NCI-H146 (cell line): ENCODE measurements at places on chromosomes 16 and 17.

DNA sequence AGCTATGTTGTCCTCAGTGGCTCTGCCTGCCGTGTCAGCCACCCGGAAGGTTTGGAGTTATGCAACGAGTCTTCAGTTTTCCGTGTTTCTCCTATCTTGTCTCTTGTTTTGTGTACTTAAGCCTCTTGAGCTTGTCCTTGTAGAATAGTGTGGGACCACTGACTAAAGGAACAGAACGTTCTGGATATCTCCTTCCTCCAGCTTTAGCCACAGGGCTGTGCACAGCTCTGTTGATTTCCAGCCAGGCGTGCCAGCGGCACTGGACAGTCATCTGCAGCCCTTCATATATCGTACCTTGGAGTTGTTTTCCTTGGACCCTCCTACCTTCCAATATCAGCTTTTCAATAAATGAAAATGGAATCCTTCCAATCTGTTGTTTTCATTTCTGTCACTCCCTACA is 39.8 kb downstream of the TMEM11 start:
- no peak for DNase-seq

DNA sequence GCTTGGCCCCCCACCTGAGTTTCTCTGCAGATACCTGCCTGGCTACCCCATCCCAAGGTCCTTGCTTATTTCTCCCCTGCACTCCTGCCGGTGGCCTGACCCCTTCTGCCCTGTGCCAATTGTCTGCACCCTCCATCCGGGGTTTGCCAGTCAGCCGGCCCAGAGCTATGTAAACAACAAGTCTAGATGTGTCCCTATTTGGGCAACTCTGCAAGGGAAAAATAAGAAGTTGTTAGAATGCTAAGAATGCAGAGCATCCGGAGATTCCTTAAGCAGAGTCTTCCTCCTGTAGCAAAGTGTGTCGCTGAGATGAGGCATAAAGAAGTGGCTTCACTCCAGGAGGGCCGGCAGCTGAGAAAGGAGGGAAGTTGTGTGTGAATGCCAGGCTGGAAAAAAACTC is 46.6 kb downstream of the RGS9 start:
- DNase-seq, result no peak

DNA sequence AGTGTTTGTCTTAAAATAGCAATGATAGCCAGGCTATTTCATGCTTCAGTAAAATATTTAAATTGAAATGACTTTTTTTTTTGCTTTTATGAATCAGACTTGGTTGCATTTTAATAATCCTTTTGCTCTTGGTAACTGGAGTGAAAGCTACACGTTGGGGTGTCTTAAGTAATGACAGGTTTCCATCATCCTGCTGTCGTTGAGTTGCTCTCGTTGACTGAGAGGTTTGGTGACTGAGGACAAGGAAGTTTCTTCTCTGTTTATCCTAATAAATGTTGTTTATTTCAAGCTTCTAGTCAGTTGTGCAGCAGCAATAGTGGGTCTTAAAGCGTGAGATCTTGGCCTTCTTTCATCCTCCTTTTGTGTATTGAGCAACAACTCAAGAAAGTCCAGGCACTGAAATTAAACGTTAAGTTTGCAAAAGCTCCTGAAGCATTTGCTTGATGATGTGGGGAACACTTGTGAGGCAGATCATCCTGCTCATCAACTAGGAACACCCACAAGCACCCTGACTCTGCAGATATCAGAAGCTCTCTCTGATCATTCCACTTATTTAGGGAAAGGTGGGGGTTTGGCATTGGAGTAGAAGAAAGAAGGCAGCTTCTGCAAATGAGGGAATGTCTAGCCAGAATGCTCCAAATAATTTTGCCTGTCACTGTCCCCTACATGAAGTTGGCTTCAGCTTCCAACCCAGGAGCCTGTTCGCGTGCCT is 179.1 kb downstream of the RBFOX1 start:
- no peak for DNase-seq

GRCh38 chr16:28984619-28985135 is at the start of gene LAT:
Gene LAT (plus strand): TSS chr16:28985052. CDS start chr16:28985418, 366 bp downstream.
- DNase-seq, result no peak

- DNase-seq, result peak; percentile 44
These were observed 50.0 kb upstream of the STH start for GRCh38 chr17:45948881-45949624.

GRCh38 chr17:61737820-61738219 is 125.5 kb downstream of the BRIP1 start:
- DNase-seq, result no peak

DNA sequence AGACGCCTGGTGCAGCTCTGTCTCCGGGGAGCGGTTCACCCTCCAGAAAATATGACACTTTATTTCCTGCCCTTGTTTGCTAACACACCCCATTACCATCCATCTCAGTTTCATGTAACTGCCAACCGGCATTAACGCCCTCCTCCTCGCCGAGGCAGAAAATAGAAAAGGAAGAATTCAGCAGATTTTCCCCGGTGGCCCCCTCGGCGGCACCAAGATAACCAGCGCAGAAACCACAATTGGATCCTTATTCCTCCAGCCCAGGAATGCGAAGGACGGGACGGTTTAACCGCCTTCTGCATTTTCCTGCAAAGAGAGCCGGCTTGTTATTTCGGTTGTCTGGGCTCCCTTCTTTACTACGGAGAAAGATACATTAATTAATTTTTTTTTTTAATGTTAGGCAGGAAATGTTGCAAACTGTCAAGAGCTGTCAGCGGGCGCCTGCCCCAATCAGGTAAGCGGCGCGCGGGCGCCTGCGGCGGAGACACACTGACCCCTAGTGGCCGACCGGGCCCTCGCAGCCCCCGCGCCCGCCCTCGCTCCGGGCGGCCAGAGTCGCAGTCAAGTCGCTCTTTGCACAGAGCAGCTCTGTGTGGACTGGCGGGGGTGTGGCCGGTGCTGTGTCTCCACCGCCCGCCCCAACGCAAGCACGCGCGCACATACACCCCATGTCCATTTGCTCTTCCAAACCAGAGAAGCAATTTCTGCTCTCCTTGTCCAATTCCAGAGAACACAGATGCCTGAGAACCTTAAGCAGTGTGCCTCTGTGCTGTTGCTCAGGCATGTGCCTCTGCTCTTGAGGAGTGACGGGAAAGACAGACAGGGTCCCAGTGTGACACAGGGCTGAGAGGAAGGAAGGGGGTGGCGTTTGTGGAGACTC is 53.6 kb downstream of the C17orf67 start:
- DNase-seq, result peak; percentile 57

GRCh38 chr16:50981951-50982350 is 169.1 kb downstream of the SALL1 start:
- no peak for DNase-seq

- no peak for DNase-seq
These were observed 32.2 kb downstream of the MRM3 start for GRCh38 chr17:814371-814770.

DNA sequence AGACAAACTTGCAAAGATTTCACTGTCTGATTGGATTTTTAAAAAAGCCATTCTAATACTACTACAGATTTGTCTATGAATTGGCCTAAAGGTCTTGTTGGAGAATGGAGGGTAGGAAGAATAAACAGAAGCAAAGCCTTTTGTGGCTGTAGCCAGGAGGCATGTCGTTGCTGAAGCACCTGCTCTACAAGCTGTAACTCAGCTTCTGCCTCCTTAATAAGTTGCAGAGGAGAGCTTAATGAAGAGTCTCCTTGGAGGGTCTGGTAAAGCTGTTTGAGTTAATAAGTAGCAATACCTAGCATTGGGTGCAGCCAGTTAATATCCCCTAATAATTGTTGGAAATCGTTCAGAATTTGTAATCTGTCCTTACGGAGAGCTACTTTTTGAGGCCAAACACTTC is 10.0 kb upstream of the ZNF689 start:
- DNase-seq, result peak; percentile 41

GRCh38 chr17:61766520-61766919 is 96.8 kb downstream of the BRIP1 start:
- no peak for DNase-seq

DNA sequence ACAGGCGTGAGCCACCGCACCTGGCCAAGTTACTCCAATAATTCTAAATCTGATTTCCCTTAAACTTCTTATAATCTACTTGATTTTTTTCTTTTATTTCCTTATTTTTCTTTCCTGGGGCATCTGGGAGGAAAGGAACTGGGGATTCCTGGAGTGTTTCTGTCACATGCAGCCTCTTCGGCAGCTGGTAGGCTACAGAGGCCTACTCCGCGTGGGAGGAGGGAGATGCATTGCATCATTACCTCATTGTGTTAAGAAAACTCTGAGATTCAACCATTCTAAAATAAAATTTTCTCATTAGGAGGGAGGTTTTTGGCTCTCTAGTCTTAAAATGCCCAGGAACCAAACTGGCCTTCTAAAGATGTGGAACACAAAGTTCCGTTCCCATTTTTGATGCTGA is 64.0 kb downstream of the SOX9 start:
- DNase-seq, result no peak

DNA sequence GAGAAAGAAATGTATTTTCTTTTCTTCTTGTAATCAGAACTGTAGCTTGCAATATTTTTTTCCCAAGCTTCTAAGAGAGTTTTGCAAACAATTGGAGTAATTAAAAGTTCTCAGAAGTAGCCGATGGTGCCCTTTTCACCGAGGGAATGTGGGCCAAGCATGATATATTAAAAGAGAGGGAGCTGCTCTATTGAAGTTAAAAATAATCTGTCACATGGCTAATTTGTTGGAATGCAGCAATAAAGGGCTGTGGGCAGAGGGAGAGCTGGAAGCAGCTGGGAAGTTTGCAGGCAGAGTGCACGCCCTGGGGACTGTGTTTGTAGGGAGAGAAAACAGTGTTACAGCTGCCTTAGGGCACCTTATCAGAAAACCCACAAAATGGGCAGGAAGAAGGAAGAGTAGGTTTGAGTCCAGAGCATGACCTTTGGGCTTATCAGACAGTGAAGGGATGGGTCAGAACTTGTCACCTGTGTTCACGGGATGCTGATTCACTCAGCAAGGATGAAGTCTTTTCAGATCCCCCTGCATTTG is 18.5 kb upstream of the TERF2 start:
- DNase-seq, result no peak

GRCh38 chr16:73549984-73550631 is 502.2 kb upstream of the ZFHX3 start:
- DNase-seq, result no peak

DNA sequence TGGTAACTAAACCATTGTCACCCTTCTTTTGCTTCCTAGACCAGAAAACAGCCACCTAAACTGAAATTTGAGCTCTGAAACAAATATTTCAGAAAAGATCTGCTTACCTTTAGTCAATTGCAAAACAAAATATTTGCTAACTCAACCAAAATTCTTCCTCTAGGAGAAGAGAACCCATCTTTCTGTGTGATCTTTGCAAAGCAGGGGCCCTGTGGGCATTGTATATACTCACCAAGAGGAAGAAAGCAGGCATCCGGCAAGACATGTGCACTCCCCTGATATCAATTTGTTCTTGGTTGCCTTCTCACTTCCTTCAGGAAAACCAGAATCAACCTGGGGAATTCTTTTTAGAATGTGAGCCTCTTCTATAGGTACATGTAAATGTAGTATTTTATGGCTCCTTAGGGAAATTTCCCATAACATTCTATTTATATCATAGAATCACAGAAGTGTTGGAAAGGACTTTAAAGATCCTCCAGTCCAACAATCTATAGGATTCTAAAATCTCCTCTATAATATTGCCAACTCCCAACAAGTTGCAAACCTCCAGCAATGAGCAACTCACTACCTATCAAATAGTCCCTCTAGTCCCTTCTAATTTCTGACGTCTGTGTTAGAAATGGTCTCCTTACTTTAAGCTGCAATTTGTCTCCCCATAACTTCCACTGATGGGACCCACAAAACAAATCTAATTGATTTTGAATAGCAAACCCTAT is 966 bp downstream of the SLFN14 start:
- no peak for DNase-seq

DNA sequence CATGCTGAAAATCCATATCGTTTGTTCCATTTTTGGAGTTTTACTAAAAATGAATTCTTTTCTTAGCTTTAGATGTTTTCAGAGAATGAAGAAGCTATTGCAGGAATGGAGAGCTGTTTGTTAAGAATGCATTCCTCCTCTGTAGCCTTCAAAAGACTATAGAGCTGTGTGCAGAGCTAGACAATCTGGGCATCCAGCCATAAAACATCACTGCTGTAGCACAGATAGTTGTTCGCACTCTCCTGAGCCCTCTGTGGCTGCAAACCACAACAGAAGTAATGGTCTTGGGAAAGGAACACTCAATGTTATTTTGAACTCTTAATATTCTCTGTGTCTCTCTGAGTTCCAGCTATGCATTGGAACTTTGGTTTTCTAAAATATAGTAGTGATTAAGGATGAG is 4.9 kb downstream of the TNRC6C start:
- no peak for DNase-seq

- no peak for DNase-seq
These were observed 4.0 kb downstream of the NUPR1 start for GRCh38 chr16:28534542-28535373.

- DNase-seq, result no peak
These were observed at the start of gene CPSF4L for GRCh38 chr17:73261617-73261951. Gene CPSF4L (minus strand): TSS chr17:73261880. CDS start chr17:73261818, 62 bp downstream.
